Kidney (tissue), 22 donors: ENCODE measurements at places on chromosomes 2 and 18. TPM values are rescaled to one million over a fixed set of nuclear protein-coding genes. Genes with fewer than 3 reads are reported as not detected.

Gene SULT1C2
- total RNA-seq = 67.4 TPM

DNA sequence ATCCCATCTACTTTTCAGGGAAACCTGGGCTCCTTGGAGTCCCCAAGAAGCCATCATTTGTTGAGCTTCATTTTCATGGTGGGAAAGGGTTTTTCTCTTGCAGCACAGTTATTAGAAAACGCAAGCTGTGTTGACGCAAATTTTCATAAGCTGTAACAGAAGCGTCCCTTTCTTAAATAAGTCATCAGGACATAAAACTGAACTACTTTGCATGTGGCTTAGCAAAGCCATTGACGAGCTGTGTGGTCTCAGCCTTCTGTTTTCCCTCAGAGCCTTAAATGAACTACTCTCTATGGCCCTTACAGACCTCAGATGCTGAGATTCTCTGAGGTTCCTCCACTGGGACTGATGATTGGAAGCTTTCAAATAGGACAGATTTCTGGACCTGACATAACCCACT lies 85.1 kb downstream of the ARL4C start:
- no peak for DNase-seq

- DNase-seq = no peak
Observed at GRCh38 chr2:238126775-238127164, 11.7 kb upstream of the KLHL30 start.

GRCh38 chr18:62996566-62996965 lies 281.2 kb downstream of the PHLPP1 start:
- DNase-seq = no peak

- DNase-seq = no peak
Observed at GRCh38 chr2:80395251-80395650, 90.7 kb upstream of the LRRTM1 start.

GRCh38 chr18:5585653-5586052 lies 41.9 kb upstream of the EPB41L3 start:
- DNase-seq = no peak

GRCh38 chr2:218777276-218777990 lies 4.5 kb upstream of the CYP27A1 start:
- no peak for DNase-seq

DNA sequence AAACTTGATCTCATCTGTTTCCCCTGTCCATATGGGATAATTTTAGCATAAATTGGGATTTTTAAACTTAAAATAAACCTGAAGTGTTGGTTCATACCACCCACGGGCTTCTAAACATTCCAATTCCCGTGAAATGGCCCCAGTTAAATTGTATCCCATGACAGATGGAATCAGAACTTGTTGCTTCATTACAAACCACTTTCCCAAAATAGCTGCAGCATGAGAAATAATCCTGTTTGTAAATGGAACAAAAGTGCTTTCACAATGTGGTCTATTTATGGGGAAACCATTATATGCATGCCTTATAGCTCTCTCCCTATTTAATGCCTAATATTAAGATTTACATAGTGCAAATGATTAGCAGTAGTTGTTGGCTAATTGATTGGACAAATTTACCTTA lies 15.9 kb downstream of the SCG2 start:
- no peak for DNase-seq

Gene ANKRD62
- not detected for total RNA-seq

Gene ELOA2
- total RNA-seq = not detected

DNA sequence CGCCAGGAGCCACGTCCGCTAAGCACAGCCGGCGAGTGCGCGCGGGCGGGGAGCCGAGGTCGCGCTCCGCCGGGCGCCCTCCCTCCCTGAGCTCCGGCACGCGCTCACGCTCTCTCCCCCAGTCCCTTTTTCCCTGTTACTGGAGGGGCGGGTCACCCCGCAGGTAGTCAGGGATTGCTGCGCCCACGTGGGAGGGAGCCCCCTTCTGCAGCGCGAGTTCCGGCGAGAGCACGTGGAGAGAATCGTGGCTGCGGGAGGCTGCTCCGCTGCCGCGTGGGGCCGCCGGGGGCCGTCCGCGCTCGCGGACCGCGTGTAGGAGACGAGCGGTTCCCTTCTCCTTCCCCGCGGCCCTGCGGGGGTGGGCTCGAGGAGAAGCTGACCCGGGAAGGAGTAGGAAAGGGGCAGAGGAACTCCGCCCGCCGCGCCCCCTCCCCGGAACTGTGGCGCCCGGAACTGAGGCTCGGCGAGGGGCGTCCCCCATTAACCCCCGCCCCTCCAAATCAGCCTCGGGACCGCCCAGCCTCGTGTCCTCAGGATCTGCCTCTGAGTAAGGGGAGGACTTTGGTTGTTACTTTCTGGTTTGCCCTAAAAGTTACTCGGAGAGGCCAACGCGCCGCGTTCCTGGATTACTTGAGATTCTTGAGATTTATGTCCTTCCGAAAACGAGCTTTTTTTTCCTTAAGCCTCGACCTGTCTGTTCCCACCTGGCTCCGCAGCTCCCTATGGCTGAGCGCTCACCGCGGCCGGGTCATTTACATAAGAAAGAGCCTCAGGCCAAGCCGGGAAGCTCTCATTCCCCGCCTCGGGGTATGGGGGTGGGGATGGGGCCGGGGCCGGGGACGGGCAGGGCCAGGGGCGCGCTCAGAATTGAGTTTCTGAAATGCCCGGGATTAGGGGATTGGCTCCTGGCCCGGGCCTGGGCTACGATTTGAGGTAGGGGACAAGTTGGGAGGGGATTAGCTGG lies 1.1 kb downstream of the HK2 start:
- peak; percentile 77 for DNase-seq

- DNase-seq = peak; percentile 72
Observed at GRCh38 chr18:35386600-35387100, 9.5 kb upstream of the ZNF396 start.

DNA sequence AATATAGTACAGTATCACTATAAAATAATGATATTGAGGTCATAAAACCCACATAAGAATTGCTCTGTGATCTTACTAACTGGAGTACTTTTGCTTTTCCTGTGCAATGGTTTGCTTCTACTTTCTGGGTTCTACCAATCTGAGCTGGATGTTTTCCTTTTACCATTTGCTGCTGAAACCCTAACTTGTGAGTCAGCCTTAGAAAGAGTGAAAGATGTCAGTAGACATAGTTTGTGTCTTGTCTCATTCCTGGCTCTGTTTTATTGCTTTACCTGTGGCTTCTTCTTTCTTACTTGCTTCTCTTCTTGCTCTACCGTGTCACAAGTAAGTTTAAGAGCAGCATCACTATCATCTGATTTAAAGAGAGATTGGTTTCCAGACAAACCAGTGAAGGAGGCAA lies 61.0 kb downstream of the MBD2 start:
- DNase-seq = no peak

- no peak for DNase-seq
Observed at GRCh38 chr2:51953931-51954330, 922.0 kb upstream of the NRXN1 start.
